Cortex of kidney (tissue), 1 donor: ENCODE measurements at places on chromosomes 7 and 10.
A peak's percentile ranks its signal among the peaks of the same experiment; 100 is the strongest.

GRCh38 chr10:26780793-26781601, 79.8 kb downstream of the ABI1 start:
- no peak for DNase-seq

DNA sequence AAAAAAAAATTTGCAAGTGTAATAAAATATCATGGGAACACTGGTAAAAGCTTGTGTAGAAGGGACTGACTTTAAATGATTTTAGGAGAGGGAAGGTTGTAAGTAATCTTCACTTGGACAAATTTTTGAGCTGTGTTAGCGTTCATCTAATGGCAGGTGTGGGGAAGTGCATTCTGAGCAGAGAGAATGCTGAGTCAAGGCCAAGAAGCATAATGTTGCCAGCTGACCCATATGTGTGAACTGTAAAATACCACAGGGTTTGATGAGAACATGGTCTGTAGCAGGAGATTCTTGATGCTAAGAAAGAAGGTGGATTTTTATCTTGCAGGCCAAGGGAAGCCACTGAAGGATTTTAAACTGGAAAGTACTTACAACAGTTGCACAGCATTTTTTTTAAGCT, 98.2 kb upstream of the ZNF32 start:
- DNase-seq, result no peak

DNA sequence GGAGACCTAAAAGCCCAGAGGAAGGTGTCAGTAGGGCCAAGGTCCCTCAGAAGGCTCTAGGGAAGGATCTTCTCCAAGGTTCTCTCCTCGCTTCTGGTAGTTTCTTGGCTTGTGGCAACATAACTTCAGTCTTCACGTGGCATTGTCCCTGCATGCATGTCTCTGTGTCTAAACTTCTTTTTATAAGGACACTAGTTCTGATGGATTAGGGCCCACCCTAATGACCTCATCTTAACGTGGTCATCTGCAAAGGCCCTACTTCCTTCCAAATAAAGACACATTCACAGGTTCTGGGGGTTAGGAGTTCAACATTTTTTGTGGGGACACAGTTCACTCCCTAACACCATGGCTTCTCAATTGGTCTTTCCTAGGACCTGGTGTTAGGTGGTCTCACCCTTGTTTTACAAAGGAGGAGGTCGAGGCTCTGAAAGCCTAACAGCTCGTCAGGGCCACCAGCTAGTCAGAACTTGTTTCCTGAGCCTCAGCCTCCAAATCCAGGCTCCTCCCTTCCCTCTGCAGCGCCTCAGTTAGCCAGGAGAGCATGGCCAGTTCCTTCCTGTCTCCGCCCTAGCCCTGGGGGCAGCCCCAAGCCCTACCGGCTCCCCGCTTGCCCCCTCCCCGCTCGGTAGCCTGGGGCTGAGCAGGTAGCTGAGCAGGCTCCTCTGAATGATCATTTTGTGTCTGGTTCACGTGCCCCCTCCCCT, 109.7 kb upstream of the PPIF start:
- DNase-seq, result no peak

GRCh38 chr7:135454060-135454459, 55.8 kb downstream of the CNOT4 start:
- DNase-seq, result no peak

DNA sequence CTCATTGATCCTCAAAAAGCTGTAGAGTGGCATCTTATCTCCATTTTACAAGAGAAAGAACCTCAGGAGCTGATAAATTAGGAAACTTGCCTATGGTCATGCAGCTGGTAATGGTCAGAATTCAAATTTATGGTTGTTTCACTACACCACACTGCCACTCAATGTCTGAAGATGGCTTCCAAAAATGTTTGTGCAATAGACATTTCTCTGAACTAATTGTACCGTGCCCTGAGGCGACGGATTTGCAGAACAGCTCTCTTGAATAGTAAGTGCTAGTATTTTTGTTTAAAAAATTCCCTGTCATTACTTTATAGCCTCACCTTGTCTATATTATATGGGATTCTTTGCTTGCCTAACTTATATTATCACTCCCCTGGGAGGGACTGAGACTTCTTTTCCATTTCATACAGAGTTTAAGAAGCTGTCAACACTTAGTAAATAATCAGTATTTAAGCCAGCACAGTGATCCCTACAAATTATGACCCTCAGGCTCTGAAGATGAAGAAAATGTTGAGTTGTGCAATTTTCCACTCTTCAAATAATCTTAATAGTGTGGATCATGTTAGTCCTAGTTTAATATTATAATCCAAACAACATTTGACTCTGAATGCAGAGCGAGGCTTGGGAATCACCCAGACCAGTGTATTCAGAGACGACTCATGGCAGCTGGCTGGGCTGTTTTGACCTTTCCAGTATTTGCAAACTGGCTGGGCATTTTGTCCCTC, 346.6 kb downstream of the PTEN start:
- no peak for DNase-seq

- DNase-seq, result no peak
These were observed 51.7 kb downstream of the HABP2 start for GRCh38 chr10:113604572-113604971.

DNA sequence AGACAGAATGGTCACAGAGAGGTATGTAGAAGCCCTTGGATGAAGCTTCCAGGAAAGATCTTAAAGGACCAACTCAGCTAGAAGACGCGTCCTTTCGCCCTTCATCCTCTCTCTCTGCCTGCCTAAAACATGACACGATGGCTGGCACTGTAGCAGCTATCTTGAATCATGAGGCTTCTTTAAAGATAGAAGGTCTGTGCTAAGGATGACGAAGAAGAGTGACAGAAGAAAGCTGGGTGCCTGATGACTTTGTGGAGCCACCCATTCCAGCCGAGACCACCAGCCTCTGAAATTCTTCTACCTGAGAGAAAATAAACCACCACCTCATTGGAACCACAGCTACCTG, 25.5 kb downstream of the WDR86 start:
- no peak for DNase-seq

GRCh38 chr10:80173466-80173865, 31.9 kb downstream of the ANXA11 start:
- no peak for DNase-seq

GRCh38 chr10:14326581-14326980, 4.1 kb downstream of the FRMD4A start:
- DNase-seq, result no peak

- no peak for DNase-seq
These were observed 367.2 kb upstream of the ZNF32 start for GRCh38 chr10:44015702-44016500.

- no peak for DNase-seq
These were observed 149.7 kb downstream of the NOC3L start for GRCh38 chr10:94213001-94213530.

DNA sequence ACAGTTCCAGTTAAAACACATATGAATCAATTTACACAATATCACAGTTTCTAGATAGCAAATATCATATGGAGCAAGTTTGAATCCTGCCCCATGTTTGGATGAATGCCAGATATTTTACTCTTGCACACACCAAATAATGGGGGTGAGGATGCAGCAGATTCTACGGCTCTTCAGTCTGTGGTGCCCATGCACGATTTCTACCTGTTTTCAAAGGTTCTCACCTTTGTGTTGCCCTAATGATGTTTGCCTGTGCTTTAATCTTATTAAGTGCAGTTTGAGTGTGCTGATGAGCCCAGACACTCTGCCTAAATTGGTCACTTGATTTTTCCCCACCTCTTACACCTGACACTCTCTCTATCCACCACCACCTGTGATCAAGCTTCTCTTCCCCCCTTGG, 119.6 kb downstream of the NPY start:
- DNase-seq, result no peak

DNA sequence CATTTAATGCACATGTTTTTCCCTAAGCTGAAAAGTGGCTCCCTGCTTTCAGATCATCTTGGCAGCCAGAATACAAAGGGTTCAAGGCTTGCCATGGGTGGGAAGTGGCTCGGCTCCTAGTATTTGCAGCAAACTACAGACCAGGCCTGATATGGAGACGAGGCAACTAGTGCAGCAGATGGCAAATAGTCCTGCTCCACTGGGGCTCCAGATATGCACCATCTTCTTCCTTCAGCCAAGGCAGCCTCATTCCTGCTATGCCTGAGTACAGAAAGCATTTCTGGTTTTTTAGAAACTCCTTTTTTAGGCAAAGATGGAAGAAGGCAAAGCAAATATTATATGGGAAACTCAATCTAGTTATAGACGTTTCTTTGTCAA, 23.9 kb downstream of the LRRC4 start:
- DNase-seq, result no peak

DNA sequence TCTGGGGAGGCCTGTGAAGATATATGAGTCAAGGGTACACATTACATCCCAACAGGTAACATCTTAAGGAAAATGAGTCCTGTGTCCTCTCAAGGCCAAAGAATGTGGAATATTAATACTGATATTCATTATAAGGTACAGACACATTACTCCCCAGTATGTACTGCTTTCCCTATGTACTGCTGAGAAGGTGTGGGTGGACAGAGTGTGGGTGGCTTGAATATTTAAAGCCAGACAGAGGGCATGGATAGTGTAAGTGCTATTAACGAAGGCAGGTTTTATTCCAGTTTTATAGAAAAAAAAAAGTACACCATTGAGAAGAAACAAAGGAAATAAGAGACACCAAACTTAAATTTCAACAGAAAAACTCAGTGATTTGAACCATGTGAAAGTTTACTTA, 1054.4 kb downstream of the XPNPEP1 start:
- DNase-seq, result no peak

DNA sequence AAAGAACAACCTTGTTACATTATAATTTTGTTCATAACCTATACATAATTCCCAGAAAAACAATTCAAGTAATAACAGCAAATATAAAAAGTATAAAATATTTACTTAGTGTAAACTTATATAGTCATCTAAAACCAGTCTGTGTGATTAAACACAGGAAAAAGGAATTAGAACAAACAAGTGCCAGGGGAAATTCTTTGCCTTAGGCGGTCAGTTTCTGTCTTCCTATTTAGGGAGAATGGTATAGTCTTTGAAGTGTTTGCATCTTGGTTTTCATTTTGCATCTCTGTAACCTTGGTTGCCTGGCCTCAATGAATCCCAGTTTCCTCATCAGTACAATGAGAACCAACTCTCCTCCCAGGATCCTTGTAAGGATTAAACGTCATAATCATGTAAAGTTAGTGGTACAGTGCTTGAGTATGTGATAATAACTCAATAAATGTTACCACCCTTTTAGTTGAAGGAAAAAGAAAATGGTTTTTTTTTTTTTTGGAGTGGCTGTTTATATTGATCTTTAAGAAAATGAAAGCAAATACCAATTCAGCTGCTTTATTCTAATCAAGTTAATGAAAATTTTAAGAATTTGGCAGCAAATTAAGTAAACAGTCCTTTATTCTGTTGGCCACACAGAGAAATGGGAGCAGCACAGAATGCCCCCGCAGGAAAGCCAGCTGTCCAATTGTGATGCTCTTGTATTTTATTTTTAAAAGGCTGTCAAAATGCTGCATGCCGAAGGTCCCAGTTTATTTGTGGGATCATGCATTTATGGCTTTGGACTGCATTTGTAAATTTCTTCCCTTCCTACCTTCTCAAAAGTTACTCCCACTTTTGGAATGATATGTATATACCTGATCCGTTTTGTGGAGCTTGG, 61.8 kb downstream of the SHH start:
- DNase-seq, result no peak

GRCh38 chr7:124777268-124777667, 11.7 kb upstream of the GPR37 start:
- no peak for DNase-seq

DNA sequence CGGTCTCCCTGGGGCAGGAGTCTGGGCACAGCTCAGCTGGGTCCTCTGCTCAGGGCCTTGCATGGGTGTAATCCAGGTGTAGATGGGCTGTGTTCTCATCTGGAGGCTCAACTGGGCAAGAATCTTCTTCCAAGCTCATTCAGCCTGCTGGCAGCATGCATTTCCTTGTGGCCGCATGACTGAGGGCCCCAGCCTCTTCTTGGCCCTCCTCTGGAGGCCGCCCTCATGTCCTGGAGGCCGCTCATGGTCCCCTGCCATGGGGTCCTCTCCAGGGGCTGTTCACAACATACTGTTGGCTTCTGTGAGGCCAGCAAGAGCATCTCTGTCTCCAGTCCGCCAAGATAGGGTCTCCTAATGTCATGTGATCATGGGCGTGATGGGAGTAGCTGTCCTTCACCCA, 437.5 kb upstream of the FOXK1 start:
- DNase-seq, result no peak

DNA sequence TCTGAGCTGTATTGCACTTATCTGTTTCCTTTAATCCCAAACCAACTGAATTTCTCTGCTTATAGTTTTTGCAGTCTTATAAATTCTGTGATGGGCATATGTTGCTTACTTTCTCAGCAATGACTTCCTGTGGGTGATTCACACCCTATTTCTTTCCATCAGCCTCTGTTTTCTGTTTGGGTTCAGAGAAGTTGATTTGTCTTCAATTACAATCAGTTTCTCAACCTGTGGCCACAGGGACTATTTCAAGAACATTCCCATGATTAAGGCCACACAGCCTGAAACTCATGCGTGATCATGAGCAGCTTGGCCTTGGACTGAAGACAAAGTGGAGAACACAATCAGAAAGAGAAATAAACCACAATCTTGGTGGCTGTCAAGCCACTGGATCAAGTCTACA, 1174.6 kb upstream of the C7orf33 start:
- no peak for DNase-seq

- no peak for DNase-seq
These were observed 126.0 kb upstream of the THSD7A start for GRCh38 chr7:11957956-11958355.

- DNase-seq, result no peak
These were observed 1.2 kb downstream of the IGFBP1 start for GRCh38 chr7:45889367-45890067.

DNA sequence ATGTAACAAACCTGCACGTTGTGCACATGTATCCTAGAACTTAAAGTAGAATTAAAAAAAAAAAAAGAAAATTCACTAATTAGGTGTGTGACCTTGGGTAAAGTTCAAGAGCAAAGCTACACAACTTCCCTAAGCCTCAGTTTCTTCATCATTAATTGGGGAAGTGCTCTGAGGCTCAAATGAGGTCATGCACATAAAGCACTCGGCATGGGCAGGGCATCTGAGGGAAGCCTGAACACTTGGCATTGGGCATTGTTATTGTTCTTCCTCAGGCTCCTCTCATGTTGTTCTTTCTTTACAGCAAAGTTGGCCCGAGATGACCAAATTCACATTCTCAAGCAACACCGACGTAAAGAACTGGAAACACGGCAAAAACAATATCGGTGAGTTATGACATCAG, 21.5 kb downstream of the ALOX5 start:
- DNase-seq, result no peak

DNA sequence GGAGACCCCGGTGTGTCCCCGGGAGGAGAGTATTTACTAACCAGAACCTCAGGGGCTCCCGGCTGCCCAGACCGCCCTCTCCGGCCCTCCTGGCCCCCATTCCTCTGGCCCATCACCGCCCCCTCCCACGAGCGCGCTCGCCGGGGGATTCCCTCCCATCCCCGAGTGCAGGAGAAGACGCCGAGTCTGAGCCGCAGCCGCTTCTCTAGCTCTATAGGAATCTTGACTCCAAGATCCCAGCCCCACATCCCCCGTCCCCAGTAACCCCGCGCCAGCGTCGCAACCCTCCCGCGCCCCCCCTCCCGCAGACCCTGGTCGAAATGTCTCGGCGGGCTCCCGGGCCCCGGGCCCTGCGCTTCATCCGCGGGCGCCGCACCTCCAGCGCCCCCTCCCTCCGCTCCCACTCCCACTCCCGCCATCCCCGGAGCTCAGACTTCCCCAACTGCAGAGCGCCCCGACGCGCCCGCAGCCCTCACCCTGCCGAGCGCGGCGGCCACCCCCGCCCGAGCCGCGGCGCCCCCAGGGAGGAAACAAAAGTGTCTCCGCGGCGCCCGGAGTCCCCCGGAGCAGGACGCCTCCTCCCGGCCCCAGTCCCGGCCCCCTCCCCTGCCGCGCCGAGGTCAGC, 541 bp downstream of the ELMO1 start:
- peak; percentile 14 for DNase-seq

- no peak for DNase-seq
These were observed 118.7 kb downstream of the ELMO1 start for GRCh38 chr7:37329940-37330339.
